ENCODE measurements at places on chromosomes 13 and 19.

- DNase-seq = no peak
Measured at GRCh38 chr19:11479898-11480714, 740 bp downstream of the ELAVL3 start.

DNA sequence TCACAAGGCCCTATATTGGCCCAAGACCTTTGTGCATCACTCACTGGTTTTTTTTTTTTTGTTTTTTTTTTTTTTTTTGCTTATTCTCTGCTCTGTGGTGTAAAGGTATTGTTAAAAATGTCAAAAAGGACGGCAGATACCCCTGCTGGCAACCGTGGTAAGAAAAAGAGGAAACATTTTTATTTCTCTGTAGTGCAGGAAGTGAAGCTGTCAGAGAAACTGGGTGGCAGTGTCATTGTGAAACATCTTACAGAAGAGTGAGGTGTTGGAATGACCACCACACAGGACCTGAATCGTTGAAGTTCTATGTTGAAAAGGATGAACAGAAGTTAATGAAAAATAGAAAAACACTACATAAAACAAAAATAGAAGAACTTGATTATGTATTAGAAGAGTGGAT is 346.4 kb downstream of the FGF9 start:
- DNase-seq = no peak

DNA sequence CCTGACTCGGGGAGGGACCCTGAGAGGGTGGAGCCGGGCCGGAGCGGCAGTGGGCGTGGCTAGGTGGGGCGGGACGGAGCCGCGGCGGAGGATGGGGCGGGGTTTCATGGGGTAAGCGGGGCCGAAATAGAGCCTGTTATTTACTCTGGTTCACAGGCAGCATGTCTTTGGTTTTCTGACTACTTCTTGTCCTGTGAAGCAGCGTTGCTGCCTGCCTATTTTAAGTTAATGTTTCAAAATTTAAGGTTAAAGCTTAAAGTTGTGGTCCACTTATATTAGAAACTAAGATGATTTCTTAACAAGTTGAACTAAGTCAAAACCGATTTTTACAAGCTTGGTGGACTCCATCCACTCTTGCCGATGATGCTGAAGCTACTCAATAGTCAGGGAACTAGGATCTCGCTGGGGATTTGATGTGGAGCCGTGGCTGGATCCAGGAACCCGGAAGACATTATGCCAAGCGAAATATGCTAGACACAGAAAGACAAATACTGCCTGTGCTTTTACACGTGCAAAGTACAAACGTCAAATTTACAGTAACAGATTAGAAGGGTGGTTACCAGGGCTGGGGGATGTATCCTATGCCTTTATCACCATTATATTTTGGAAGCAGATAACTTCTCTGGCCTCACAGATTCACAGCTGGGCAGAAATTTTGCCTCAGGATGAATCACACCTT is 433 bp upstream of the ZNF616 start:
- no peak for DNase-seq

DNA sequence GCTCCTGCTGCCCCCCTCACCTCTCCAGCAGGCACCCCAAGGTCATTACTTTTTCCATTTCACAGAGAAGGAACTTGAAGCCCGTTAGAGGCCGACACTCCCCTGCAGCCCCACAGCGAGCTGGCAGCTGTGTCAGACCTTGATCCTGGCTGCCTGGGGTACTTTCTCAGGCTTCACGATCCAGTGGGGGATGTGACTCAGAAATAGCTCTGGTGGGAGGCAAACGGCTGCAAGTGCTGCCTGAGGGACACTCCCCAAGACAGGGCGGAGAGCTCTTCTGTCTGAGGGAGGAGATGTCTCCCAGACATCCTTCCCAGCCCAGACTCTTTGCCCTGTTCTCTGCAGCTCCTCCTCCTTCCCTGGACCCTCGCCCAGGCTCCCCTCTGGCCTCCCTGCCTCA is 4.8 kb downstream of the TSKS start:
- no peak for DNase-seq

DNA sequence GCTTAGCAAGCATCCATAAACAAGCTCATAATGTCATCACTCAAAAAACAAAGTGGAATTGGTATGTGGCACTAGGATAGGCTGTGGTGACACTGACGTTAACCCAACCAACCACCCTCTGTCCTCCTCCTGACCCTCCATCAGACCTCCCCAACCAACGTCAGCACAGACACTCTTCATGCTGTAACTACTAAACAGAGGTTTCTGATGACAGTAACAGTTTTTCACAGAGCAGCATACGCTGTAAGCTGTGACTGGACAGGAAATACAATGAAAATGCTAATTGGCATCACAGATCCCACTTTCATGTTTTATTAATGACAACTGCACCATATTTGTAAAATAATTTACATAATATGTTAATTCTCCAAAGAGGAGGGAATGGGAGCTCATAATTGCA is 238.0 kb downstream of the IRS2 start:
- no peak for DNase-seq

- DNase-seq = no peak
Measured at GRCh38 chr13:22200440-22200839, 529.6 kb downstream of the FGF9 start.

GRCh38 chr19:21460686-21461085 is 44.7 kb upstream of the ZNF429 start:
- no peak for DNase-seq

- no peak for DNase-seq
Measured at GRCh38 chr13:33721724-33722123, 96.2 kb upstream of the RFC3 start.

- DNase-seq = no peak
Measured at GRCh38 chr19:47781590-47782262, 3.2 kb downstream of the SELENOW start.

- DNase-seq = no peak
Measured at GRCh38 chr13:66506979-66507378, 723.2 kb downstream of the PCDH9 start.

- DNase-seq = no peak
Measured at GRCh38 chr13:106514928-106515634, 20.4 kb downstream of the EFNB2 start.

GRCh38 chr13:80955501-80955900 is 614.6 kb upstream of the SPRY2 start:
- no peak for DNase-seq

DNA sequence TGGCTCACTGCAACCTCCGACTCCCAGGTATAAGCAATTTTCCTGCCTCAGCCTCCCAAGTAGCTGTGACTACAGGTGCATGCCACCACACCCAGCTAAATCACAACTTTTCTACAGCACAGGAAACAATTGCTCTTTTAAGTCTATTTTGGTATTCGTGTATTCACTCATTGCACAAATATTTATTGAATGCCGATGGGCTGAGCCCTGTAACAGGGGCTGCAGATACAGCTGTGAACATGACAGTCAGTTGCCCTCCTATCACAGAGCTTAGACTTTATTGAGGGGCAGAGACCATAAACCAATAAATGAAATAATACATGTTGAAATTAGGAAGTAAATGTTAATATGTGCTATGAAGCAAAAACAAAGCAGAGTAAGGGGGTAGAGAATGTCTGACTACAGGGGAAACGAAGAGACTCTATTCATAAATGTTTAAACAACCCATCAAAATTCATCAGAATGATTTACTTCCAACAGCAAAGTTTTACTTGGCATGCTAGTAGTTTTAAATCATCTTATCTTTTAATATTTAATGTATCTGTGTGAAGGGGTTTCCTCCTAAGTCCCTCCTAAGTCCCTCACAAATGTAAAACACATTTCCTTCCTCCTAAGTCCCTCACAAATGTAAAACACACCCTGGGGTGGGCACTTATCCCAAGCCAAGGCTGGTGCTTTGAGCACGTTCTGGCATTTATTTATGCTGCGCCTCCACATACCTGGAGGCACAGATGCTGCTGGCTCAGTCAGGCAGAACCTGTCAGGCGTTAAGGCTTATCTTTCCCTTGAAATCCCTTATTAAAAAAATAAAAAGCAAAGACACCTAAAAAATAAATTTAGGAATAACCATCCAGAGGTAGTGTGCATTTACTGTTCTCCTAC is 140.8 kb downstream of the MIPEP start:
- peak; percentile 51 for DNase-seq

GRCh38 chr13:75960538-75960994 is 324.4 kb downstream of the LMO7 start:
- DNase-seq = no peak

DNA sequence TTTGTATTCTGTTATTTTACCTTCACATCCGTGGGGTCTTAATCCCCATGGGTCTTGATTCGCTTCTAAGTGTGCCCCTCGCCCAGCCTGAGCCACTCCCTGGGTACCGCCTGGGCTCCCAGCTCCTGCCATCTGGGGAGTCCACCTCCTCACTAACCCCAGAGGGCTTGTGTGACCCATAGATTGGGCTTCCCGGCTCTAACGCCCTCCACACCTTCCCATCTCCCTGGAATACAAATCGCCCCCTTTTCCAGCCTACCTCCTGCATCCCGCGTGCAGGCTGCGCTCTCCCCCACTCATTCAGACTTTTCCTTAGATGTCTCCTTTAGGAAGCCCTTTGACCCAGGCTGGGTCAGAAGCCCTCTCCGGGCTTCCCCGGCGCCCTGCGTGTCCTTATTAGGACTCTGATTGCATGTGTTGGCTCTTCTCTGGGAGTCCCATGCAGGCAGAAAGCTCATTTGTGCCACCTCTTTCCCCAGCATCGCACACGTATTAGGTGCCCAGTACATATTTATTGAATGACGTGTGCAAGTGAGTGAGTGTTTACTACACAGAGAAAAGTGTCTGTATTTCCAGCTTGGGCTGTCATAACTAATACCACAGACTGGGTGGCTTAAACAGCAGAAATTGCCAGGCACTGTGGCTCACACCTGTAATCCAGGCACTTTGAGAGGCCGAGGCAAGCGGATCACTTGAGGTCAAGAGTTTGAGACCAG is 757 bp downstream of the CCDC124 start:
- DNase-seq = no peak

GRCh38 chr19:3276341-3276799 is 51.9 kb downstream of the CELF5 start:
- DNase-seq = no peak

DNA sequence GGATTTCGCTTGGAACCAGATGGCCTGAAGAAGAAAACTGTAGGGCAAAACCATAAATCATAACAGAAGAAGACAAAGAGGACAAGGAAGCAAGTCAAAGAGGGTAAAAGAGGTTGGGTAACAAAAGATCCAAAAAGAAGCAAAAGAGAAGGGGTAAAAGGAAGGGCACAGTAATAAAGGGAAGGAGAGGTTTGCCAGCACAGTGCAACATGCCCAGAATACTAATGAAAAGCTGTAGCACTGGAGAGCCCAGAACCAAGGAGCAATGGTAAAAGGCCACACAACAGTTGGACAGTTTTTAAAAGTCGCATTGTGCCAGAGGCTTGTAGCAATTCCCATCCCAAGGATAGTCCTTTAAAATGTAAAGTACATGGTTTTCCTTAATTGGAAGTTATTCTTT is 506.6 kb downstream of the PCDH9 start:
- DNase-seq = no peak

- DNase-seq = no peak
Measured at GRCh38 chr13:48640767-48641166, 13.0 kb upstream of the CYSLTR2 start.

DNA sequence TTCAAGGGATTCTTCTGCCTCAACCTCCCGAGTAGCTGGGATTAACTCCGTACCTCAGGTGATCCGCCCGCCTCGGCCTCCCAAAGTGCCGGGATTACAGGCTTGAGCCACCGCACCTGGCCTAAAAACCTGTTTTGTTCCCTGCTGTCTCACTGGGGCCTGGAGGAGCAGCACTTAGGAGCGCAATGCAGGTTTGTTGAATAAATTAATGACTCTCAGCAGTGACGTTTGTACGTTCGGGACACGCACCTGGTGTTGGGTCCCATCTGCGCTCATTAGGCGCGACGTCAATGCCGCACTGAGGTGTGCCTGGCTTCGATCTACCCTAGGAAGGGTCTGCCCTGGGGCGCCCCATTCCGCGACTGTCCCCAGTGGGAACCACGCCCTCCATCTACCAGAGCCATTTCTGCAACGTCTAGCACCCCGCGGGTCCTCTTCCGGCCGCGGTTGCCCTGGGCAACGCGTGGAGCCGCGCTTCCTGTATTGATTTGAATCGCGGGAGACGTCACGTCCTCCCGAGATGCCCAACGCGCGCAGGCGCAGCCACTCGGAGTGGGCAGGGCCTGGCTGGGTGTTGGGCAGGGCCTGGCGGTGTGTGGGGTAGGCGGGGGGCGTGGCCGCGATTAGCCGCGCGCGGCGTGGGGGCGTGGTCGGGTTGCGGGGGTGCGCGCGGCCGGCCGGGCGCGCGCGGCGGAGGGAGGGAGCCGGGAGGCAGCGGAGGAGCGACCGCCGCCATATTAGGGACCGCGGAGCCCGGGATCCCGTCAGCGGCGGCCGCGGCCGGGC is at the start of gene FZR1:
Gene FZR1, plus strand, starts transcription at position 714 of the 786 bp plus-strand sequence. CDS start 16,679 bp downstream, outside the sequence.
- DNase-seq = peak; percentile 93

Measured in NT2/D1 (cell line).